Stimulated activated CD8-positive, alpha-beta memory T cell treated with anti-CD3 and anti-CD28 coated beads, Interleukin-2, amount 100 ng/mL, for 1 hour (primary cell): ENCODE measurements at places on chromosomes 13 and 19.

DNA sequence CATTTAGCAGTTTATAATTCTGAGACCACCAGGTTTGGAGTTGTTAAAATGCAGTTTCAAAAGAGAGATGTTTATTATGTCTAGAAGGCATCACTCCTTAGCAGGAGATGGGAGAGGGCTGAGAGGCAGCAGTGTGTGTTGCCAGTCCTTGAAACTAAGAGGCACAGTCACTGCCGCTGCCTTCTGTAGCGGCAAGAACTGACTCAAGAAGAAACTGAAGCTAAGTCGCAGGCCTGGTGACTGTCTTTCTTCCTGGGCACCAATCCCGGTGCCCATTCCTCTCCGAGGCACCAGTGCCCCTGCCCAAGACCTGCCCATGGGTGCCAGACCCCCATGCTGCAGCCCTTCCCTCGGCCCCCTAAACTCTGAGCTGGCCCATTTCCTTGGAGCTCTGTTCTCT, 20.1 kb downstream of the N4BP2L1 start:
- DNase-seq, result no peak

- DNase-seq, result no peak
Observed at GRCh38 chr13:106710266-106710665, 142.3 kb upstream of the ARGLU1 start.

GRCh38 chr19:43651758-43652545, 12.3 kb upstream of the CADM4 start:
- no peak for DNase-seq

- DNase-seq, result no peak
Observed at GRCh38 chr19:33408538-33409434, 35.3 kb downstream of the CEBPG start.

DNA sequence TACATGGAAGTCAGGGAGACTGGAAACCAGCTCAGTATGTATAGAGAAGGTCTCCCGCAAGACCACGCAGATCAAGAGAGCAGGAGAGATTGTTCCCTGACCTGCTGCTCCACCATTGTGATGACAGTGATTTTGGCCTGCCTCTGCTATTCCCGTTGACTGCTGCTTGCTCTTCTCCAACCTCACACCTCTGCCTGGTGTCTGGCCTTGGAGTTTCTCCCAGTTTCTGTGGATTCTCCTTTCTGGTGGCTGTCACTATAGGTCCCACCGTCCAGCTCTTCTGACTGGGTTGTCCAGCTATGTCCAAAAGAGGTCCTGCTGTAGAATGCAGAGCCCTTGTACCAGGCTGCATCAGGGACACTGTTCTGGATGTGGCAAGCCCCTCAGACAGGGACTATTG, 171.7 kb downstream of the DNAJC15 start:
- DNase-seq, result no peak

DNA sequence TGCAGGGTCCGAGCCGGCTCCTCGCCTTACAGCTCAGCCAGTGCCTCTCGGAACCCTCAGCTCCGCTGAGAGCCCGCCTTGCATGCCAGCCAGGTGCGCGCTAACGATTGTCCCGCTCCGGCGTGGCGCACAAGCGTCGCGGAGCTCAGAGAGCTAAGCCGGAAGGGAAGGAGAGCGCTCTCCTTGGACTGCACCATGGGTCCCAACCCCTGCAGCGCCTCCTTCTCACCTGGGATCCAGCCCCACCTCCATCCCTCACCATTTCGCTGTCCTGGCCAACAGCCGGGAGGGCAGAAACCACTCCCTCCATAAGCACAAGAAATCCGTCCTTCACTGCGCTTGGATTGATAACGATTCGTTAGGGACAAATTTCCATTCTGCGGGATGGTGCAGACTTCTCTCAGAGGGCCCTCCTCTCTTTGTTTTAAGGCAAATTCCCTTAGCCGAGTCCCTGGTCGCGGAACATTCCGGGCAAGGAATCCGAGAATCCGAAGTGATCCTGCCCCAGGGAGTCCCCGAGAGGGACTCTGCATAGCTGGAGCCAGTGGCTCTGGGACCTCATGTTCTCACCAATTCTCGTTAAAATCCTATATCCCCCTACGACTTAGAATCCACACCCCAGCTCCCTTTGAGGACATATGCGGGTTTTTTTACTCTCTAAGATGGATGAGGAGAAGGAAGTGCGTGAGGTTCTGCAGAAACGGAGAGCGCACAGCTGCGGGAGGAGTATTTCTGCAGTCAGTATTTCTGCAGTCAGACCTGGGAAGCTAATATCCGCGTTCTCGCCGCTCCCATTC, 2.8 kb downstream of the GSX1 start:
- DNase-seq, result no peak

DNA sequence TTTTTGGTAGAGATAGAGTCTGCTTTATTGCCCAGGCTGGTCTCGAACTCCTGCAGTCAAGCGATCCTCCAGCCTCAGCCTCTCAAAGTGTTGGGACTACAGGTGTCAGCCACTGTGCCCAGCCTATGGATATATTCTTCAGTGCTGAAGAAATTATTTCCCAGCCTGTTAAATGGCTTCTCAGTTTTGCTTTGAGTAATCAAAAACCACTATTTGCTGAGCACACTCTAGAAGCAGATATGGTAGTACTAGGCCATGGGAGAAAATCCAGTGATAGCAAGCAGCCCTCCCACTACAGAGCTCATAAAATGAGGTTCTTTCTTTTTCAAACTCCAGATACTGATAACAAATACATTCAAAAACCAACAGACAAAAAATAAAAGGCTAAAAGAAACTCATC, 80.6 kb upstream of the CLDN10 start:
- DNase-seq, result no peak

DNA sequence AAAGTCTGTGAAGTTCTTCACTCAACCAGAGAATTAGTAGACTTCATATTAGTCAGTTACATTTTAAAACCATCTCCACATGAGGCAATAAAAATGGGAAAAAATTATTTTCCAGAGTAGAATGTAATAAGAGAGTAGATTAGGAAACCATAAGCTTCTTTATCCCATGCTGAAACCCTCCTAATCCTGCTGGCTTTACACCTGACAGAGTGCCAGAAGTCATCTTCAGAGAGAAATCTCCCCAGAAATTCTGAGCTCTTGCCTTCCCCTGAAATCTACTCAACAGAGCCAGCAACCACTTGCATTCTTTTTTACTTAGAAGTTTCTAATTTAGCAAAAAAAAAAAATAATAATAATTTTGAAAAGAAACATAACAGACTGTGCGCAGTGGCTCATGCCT, 279.9 kb downstream of the NHLRC3 start:
- DNase-seq, result no peak

GRCh38 chr13:61706899-61707298, 291.2 kb upstream of the PCDH20 start:
- no peak for DNase-seq

DNA sequence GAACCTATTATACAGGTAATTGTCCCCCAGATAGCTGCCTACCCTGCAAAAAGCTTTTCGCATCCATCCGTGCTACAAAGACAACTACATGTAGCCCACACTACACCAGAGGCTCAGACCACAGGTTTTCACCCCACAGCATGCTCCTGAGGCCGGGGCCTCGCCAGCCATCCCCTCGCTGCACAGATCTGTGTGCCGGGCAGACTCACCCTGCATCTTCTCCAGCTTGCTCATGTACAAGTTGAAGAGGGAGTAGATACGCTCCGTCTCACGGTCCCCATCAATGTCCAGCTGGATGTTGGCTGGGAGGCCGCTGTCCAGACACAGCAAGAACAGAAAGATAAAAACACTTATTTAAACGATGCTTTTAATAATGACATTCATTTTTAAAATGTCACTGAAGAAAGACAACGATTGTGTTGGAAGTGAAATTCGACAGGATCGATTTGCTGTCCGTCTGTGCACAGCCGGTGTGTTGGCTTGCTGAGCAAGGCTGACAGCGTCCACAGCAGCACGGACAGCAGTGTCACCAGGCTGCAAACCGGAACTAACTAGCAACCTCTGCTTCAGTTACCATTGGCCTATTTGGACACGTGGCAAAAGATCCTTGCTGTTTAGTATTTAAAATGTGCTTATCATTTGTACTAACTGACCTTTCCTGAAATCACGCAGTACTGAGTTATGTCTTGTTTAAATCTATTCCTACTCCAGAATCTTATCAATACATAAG, 18.6 kb upstream of the C13orf46 start:
- DNase-seq, result no peak

- no peak for DNase-seq
Observed at GRCh38 chr13:96089749-96090239, at the start of gene HS6ST3. TSS of gene HS6ST3 (plus strand) at chr13:96090107.

DNA sequence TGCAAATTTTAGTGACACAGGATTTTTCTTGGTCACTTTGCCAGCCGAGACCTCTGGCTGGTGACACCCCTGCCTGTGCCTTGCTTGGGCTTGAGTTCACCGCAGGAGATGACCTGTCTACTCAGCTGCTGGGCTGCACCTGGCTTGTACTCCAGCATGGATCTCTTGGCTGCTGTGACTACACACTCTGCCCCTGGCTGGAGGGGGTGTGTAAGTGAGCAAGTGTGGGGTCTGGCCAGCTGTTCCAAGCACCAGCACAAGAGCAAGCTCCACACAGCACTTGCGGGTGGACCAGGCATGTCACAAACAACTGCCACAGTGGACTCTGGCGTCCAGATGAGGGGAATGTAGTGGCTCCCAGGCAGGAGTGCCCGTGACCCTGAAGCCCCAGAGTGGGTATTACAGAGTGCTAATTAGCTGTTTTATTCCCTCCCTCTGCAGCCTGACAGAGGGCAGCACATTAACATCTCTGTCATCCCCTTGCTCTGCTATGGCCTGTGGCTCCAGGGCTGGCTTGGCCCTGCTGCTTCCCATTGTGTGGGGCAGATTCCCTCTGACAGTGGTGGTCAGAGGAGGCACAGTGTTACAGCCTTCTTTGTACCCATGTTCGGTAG, 1387.2 kb downstream of the OLFM4 start:
- DNase-seq, result no peak

- DNase-seq, result no peak
Observed at GRCh38 chr19:29815231-29815630, 3.4 kb downstream of the CCNE1 start.

GRCh38 chr19:18713550-18714117, 30.2 kb downstream of the CRTC1 start:
- DNase-seq, result no peak

GRCh38 chr13:25420161-25420560, 48.4 kb downstream of the ATP8A2 start:
- no peak for DNase-seq

GRCh38 chr13:106163426-106163825, 372.0 kb downstream of the EFNB2 start:
- DNase-seq, result no peak

DNA sequence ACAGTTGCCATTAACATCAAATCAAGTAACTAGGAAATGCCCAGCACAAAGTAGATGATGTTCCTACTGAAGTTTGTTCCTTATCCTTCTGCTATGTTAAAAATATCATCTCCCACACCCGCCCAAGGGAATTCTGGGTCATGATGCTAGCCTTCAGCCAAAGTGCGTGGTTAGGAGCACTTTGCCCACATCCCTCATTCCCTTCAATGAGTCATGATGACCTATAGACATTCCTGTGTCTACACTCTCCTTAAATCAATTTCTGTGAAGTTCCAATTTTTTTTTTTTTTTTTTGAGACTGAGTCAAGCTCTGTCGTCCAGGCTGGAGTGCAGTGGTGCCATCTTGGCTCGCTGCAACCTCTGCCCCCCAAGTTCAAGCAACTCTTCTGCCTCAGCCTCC, 17.0 kb downstream of the RXFP2 start:
- DNase-seq, result no peak

- DNase-seq, result no peak
Observed at GRCh38 chr13:97913206-97913605, 40.3 kb upstream of the IPO5 start.

DNA sequence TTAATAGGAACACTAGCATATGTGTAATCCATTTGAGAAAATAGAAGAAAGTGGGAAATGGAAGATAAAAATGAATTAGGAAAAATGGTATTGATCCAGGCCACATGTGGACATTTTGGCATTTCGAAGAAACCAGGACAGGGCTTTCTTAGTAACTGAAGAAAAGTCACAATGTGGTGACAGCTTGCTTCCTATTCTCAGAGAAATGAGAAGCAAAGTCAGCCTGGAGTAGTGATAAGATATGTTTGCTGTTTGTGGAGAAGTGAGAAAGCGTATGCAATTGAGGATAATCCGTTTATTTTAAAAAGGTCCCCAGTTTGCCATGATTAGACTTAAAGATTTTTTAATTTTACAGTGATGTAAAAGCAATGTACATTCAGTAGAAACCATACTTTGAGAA, 127.9 kb downstream of the SLITRK6 start:
- DNase-seq, result no peak

DNA sequence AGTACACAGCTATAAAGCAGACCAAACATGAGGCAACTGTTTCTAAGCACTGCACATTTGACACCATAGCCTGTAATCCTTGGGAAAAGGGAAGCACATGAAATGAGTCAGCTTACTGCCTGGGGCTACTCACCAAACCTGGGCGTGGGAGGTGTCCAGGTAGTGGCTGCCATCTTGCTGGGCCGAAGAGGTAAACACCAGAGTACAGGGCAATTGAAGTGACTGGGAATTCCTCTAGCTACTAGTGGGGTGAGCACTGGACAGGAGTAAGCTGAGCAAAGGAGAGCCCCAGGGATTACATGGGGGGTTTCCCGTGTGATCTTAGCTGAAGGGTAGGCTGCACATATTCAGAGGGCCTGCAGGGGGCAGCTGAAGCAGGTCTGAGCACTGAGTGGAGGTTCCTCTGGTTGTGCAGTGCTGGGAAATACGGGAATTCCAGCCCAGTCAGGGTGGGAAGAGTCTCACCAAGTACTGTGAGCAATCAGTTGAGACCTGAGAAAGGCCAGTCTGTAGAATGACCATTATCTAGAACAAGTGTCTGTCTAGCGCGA, 140.5 kb downstream of the SLC7A1 start:
- DNase-seq, result no peak

GRCh38 chr19:54660964-54661363, 1.8 kb upstream of the LILRB4 start:
- no peak for DNase-seq

DNA sequence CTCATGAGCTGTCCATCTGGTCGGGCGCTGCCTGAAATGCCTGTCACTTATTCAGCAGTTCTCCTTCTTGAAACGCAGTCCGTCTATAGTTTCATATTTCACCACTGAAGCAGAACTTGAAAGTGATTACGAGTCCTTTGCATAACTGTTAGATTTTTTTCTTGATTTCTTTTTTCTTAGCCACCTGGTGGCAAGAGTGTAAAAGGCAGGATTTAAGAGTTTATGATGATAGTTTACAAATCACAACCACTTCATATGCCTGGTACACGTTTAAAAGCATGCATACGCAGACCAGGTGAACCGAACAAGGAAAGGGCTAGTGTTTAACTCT, 45.8 kb downstream of the GGACT start:
- DNase-seq, result no peak

- no peak for DNase-seq
Observed at GRCh38 chr13:97212601-97213040, 9.5 kb upstream of the MBNL2 start.
